ENCODE measurements at places on chromosomes 16 and 17.

DNA sequence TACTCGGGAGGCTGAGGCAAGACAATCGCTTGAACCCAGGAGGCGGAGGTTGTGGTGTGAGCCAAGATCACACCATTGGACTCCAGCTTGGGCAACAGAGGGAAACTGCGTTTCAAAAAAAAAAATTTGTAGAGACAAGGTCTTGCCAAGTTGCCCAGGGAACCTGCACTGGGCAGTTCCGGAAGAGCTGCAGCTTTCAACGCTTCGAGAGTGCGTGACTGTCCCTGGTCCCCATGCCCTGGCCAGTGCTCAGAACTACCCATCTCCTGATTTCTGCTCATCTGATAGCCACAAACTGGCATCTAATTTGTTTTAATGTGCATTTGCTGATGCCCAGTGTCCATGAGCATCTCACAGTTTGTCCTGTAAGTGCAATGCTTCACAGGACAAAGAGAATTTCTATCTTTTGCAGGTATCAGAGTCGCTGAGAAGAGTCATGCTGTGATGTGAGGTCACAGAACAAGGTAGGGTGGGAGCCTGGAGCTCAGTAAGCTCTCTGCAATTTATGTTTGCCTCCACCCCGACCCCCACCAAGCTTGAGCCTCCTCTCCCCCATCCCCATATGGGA, 3.9 kb downstream of the ACTG1 start:
- no peak for DNase-seq

DNA sequence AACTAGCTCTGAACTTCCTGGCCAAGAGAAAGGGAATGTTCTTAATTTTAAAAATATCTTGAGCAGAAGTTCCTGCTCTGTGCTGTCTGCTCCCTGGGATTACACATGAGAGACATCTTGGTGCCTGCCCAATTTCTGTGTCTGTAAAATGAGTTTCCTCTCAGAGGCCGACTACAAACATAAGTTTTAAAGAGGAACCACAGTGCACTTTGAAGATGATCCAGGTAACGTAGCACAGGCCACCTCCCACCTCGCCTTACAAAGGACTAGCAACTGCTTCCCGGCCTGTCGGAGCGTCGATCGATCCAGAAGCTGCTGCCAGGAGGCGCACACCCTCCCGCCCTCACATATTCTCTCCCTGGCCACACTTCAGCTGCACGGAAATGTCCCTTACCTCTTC, 55.0 kb upstream of the ATP2A3 start:
- DNase-seq, result no peak

DNA sequence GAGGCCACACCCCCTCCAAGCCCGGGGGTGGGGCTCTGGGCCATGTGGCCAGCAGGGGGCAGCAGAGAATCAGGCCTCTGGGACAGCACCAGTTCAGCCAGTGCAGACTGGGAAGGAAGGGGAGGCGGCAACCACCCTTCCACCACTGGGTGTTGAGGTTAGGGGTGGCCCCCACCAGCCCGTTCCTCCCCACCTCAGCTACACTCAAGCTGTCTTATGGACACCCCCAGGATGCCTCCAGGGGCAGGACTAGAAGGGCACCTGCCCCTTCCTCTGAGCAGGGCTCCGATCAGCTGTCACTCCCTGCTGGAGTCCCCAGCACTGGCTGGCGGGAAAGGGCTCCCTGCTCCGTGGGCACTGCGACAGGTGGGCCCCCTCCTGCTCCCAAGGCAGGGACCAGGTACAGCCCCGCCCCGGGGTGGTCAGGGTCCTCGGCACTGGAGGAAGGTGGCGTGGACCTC, 21.8 kb downstream of the KATNB1 start:
- DNase-seq, result peak; percentile 78

GRCh38 chr17:65936013-65936412, 255.9 kb downstream of the CEP112 start:
- DNase-seq, result no peak

- DNase-seq, result no peak
Measured at GRCh38 chr17:63445571-63445953, 544 bp downstream of the CYB561 start.

DNA sequence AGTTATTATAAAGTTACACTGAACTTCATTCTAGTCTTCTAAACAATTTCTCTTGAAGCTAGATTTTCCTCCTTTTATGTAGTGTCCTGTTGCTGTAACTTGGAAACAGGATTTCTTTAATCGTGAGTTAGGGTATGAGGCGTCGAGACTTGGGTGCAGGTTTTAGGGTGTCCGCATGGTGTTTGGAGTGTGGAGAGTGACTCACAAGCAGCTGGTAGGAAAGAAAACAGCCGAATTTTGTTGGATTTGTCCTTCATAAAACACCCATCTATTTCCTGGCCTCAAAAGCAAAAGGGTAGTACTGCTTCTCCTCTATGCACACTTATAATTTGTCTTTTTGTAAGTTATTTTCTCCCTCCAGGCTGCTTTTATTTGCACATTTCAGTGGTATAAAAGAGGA, 1.6 kb downstream of the RPTOR start:
- DNase-seq, result no peak

DNA sequence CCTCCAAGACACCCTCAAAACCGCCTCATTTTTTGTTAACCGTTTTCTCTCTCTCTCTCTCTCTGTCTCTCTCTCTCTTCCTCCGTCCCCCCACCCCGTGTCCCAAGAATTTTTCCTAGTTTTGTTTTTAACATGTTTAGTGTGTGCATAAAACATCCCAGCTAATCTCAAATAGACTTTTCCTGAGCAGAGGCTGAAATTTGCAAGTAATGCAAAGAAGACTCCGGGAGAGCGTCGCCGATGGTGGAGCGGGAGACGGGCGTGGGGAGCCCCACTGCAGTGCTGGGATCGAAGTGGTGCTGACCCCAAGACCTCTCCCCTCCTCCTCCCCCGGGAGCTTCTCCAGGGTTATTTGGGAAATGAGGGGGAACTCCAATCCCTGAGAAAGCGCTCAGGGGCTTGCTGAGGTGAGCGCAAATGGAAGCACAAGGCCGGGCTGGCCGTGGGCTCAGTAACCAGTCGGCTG, 4.7 kb upstream of the DLX4 start:
- no peak for DNase-seq

- DNase-seq, result no peak
Measured at GRCh38 chr16:56121156-56121500, 70.2 kb upstream of the GNAO1 start.

GRCh38 chr16:85207357-85207921, 95.2 kb upstream of the CIBAR2 start:
- no peak for DNase-seq

DNA sequence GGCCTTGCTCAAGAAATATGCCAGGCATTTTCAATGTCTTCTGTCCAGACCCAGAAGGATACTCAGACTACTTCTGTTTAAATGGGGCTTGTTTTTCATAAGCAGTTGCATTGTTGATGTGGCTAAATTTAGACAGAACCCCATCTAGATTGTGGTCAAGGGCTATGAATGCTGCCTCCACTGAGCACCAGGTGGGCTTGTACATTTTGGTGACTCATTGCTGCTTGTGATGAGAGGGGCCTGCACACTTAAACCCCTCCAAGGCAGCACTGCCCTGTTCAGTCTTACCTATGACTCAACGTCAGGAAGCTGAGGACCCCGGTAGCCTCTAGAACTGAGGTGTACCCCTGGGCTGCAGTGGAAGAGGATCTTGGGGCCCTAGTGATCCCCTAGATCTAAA, 144.0 kb downstream of the PRKCA start:
- DNase-seq, result no peak

- DNase-seq, result no peak
Measured at GRCh38 chr17:56142325-56142724, 10.9 kb upstream of the ANKFN1 start.

- DNase-seq, result peak; percentile 78
Measured at GRCh38 chr17:50139950-50140885, 10.3 kb upstream of the SAMD14 start.

DNA sequence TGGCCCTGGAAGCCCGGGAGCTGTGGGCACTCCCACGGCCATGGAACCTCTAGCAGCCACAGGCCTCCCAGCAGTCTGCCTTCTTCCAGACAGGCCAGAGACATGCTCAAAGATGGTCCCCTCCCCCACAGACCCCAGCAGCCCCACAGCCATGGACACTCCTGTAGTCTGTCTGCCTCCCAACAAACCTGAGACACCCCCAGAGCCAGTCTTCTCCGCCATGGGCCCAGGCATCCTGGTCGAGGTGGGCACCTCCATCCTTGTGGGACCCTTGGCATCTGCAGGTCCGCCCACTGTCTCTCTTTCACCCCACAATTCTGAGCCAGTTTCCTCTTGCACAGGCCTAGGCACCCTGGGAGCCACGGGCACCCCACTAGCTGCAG, 3.1 kb downstream of the KIAA0753 start:
- no peak for DNase-seq

DNA sequence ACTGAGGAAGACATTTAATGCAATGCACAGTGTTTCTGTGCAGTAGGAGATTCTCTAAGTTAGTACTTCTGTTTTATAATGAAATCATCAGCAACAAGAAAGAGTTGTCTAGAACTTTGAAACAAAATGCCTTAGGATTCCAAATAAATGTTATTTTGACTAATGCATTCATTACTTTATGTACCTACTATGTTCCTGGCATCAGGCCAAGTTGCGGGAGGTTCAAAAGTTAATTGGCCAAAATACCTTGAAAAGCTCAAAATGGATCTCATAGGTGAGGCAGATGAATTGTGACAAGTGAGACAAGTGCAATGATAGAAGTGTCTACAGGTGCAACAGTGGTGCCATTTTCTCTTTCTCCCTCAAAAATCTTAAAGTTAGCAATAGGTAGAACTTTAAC, 289.4 kb downstream of the TOX3 start:
- DNase-seq, result no peak

DNA sequence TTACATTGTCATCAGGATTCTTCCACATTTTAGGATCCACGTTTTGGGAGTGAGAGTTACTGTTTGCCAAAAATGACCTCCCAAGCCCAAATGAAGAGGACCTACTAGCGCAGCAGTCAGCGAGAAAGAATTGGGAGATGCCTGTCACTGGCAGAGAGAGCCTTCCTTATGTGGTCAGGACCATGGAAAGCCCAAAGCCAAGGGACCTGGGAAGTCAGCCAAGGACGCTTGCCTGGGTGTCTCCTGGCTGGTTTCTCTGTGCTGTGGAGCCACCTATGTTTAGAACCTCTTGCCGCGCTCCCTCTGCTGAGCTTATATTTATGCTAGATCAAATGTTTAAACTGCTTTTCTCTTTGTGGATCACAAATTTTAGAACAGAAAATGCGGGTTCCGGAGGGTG, 24.9 kb upstream of the RHBDL3 start:
- no peak for DNase-seq

DNA sequence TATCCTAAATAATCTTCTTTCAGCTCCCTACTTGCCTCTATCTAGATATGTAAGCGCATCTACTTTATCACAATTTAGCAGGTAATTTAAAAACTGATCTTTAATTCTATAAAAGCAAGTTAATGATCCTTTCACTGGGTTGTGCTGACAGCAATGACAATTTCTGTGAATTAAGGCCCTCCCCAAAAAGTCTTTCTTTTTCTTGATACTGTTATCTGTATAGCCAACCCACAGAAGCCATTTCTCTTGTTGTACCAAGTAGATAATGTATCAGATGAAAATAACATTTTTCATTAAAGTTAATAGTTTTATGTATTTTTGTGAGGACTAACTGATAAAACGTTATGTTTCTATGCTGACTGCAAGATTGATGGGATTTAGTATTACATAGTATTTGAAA, 3.8 kb downstream of the ZPBP2 start:
- no peak for DNase-seq

- no peak for DNase-seq
Measured at GRCh38 chr17:1111599-1112443, 68.0 kb downstream of the ABR start.

DNA sequence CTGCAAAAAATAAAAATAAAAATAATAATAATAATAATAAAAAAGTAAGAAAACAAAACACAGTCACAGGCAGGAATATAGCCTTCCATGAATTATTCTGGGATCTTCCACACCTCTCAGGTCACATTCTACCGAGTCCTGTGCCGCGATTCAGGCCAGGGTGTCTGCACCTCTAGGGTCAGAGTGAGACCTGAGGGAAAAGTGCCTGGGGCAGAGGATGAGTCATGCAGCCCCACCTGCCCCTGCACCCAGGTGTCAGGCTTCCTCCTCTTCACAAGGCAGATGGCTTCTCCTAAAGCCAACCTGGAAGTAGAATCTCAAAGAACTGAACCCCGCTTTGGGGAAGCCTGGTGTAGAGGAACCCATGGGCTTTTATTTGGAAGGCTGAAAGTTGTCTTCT, 283.7 kb downstream of the CPPED1 start:
- no peak for DNase-seq

GRCh38 chr17:42285346-42286050, 2.8 kb upstream of the STAT5A start:
- no peak for DNase-seq

Data from stimulated activated CD4-positive, alpha-beta T cell treated with anti-CD3 and anti-CD28 coated beads, Interleukin-12 subunit alpha, Interleukin-12 subunit beta, amount 100 ng/mL, for 24 hours (primary cell).